ENCODE measurements at places on chromosomes 3 and 15.

- no peak for DNase-seq
Measured at GRCh38 chr3:148333091-148333490, 364.6 kb upstream of the AGTR1 start.

- no peak for DNase-seq
Measured at GRCh38 chr3:197789309-197789708, 1.7 kb upstream of the LRCH3 start.

- DNase-seq: no peak
Measured at GRCh38 chr15:27585041-27585640, 514.0 kb downstream of the OCA2 start.

- DNase-seq: no peak
Measured at GRCh38 chr3:178320456-178321351, 215.5 kb upstream of the KCNMB2 start.

GRCh38 chr3:10666621-10667020 is 149.4 kb upstream of the SLC6A11 start:
- DNase-seq: no peak

- no peak for DNase-seq
Measured at GRCh38 chr3:157232141-157232540, 72.2 kb upstream of the CCNL1 start.

DNA sequence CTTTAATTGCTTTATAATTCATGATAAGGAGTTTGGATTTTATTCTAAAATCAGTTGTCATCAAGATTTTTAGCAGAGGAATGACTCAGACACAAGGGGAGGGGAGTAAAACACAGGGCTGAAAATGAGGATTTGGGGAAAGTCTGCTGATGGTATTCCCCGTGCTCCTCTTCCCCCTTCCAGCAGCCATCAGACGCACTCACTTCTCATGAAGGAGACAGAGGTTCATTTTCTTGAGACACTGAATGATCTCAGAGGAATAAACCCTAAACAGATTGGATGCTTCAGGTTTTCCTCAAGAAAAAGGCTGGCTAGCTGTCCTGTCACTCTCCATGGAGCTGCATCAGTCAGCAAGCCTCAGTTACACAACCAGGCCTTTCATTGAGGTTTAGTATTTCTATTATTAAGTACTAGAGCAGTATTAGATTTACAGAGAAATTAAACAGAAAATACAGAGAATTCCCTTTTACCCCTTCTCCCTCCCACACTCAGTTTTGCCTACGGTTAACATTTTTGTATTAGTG is 166.4 kb downstream of the C3orf70 start:
- no peak for DNase-seq

Measured in Peyer's patch (tissue), 4 donors.